ENCODE measurements at places on chromosomes 12 and 14. TPM values are rescaled to one million over a fixed set of nuclear protein-coding genes. Genes with fewer than 3 reads are reported as not detected.

NEUROD4 gene
- not detected for polyA plus RNA-seq

GRIP1 gene
- 27.4 TPM for polyA plus RNA-seq

NOC4L gene
- 12.5 TPM for polyA plus RNA-seq

PLEKHD1 gene
- polyA plus RNA-seq, result 5.0 TPM

LALBA gene
- polyA plus RNA-seq, result not detected

GRCh38 chr14:93975791-93976476 lies 436 bp downstream of the ASB2 start:
- no peak for DNase-seq

DNA sequence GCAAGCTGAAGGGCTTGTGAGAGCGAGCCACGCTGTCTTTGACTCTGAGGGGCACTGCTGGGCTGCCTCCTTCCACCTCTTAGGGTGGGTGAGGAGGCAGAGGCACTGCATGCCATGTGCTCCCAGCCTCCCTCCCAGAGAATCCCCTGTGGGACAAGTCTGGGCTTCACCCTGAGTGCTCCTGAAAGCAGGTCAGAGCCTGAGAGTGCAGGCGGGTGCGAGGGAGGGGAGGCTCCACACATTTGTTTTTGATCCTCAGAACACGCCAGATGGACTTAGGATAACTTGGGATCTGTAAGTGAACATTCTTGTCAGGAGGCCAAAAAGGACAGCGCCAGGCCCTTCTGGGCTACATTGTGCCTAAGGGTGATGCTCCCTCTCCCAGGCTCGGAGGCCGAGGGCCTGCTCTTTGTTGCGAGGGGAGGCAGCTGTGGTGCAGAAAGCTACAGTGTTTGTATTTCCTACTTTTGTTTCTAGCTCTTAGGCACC lies 155.4 kb downstream of the TMX1 start:
- DNase-seq, result no peak

DNA sequence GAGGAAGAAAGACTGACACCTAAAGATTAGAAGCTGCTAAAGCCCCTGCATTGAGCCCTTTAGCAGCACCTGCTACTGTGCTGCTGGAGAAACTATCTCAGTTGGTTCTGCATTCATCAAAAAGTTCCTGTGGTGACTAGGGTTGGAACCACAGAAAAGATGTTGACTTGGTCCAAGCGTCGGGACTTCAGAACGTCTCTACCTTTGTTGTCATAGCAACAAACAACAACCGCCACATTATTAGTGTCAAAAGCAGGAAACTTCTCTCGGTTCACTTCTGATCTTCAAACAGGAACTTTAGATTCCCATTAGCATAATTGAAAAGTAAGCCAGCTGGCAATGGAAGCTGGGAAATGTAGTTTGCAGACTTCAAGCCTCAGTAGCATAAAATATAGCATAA lies 368.0 kb downstream of the SEC23A start:
- DNase-seq, result no peak

DNA sequence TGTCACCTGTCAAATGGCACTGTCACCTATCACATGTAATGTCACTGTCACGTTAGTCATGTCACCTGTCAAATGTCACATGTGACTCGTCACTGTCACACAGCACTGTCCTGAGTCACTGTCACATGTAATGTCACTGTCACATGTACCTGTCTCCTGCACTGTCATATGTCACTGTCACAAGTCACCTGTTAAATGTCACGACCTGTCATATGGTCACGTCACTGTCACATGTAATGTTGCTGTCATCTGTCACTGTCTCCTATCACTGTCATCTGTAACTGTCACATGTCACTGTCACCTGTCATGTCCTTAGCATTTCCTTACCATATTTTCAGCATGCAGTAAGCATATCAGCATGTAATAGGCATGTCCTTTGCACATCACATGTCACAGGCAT lies 27.1 kb upstream of the TESC start:
- DNase-seq, result no peak

GRCh38 chr12:55663391-55663790 lies 26.7 kb downstream of the OR10P1 start:
- DNase-seq, result no peak

DNA sequence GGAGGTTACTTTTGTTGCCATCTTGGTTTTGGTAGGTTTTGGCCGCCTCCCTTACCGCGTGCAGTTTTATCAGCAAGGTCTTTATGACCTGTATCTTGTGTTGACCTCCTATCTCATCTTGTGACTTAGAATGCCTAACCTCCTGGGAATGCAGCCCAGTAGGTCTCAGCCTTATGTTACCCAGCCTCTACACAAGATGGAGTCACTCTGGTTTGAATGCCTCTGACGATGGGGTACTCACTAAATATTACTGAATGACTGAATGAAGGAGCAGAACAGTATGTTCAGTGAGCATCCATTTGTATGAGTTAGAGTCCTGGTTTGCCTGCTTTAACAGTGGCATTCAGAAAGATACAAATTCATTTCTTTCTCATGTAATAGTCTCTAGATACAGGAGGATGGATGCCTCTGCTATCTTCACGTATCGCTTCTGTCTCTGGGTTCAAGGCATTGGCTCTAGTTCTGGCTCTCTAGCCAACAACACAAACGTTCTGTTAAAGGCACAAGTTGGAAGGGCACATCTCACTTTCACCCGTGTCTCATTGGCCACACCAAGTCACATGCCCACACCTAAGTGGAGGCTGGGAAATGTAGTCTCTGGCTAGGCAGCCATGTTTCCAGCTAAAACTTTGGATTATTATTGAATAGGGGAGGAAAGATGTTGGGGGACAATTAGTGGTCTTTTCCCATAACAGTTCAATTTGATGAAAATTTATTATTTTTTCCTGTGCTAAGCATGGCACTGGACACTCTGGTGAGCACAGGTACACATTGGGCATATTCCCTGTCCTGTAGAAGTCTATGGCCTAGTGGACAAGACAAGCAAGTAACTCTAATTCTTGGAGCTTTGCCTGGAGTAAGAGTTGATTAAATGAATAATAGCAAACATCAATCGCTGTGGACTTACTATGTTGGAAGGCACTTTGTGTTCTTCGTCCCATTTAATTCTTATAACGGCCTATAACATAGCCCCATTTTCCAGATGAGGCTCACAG lies 75.2 kb upstream of the RPH3A start:
- no peak for DNase-seq

GRCh38 chr12:57341275-57341990 lies 89.4 kb downstream of the R3HDM2 start:
- no peak for DNase-seq
